ENCODE measurements at places on chromosomes 1 and 21. TPM values are rescaled to one million over a fixed set of nuclear protein-coding genes. Genes with fewer than 3 reads are reported as not detected.

DNA sequence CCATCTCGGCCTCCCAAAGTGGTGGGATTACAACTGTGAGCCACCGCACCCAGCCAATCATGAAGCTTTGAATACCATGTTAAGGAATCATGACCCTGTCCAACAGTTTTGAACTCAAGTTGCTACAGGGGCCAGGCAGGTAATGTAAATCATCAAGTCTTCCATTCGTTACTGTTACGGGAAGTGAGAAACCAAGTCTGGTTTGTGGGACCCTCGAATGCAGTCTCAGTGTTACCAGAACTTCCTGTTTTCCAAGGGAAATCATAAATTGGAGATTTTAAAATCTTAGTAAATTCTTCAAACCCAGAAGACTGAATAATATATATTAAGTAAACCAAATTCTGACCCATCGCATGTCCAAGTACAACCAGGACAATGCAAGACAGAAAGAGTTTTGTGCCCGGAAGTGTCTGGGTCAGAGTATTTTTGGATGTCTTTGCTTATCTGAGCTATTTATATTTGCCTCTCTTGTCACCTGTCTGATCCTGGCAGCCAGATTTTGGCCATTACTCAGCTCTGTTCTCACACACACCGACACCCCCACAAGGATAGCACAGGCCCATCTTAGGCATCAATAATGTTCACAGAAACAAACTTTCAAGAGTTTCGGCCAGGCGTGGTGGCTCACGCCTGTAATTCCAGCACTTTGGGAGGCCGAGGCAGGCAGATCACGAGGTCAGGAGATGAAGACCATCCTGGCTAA, 8.8 kb downstream of the ATP5IF1 start:
- DNase-seq = no peak

GRCh38 chr21:19368944-19369343, 965.4 kb upstream of the TMPRSS15 start:
- DNase-seq = no peak

Gene SMIM1
- 0.51 TPM for total RNA-seq

DNA sequence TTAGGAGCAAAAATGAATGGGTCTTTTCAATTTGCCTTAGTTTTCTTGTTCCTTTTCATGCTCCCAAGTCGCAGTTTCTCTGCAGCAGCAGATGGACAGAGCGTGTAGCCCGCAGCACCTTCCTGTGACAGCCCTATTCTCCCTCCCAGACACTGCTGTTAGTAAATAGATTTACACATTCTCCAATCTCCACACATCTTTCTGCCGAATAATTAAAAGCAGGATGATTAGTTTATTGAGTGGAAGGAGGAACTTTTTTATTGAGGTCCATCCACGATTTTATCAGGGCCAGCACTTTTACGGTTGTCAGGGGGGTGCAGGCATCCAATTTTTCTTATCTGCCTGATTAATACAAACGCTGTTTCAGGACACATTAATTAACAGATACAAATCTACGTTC, 98.2 kb upstream of the USH2A start:
- no peak for DNase-seq

Gene SLC26A9
- not detected for total RNA-seq

Gene USH2A
- not detected for total RNA-seq

All from dermis microvascular lymphatic vessel endothelial cell (primary cell).